Stomach (tissue), 19 donors: ENCODE measurements at places on chromosomes 12 and 14.

GRCh38 chr12:102069707-102070106, 7.9 kb upstream of the WASHC3 start:
- no peak for DNase-seq

GRCh38 chr14:59103396-59103795, 85.1 kb upstream of the DAAM1 start:
- DNase-seq, result no peak

DNA sequence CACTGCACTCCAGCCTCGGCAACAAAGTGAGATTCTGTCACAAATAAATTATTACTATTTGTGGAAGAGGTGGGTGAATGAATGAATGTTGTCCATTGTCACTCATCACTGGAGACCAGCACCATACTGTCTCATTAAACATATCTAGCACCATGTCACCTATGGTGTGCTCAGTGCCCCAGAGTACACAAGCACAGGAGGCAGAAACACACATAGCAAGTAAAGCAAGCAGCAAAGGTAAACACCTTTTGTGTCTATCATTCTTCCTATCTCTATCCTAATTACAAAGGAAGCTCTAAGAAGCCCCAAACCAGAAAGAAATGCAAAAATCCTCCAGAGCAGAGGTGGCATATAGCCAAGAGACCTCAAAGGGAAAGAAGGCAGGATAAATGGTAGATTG, 9.2 kb downstream of the ERO1A start:
- DNase-seq, result no peak

GRCh38 chr12:13950502-13950901, 30.9 kb downstream of the GRIN2B start:
- no peak for DNase-seq

- no peak for DNase-seq
Observed at GRCh38 chr12:124684971-124685688, 117.7 kb upstream of the NCOR2 start.

DNA sequence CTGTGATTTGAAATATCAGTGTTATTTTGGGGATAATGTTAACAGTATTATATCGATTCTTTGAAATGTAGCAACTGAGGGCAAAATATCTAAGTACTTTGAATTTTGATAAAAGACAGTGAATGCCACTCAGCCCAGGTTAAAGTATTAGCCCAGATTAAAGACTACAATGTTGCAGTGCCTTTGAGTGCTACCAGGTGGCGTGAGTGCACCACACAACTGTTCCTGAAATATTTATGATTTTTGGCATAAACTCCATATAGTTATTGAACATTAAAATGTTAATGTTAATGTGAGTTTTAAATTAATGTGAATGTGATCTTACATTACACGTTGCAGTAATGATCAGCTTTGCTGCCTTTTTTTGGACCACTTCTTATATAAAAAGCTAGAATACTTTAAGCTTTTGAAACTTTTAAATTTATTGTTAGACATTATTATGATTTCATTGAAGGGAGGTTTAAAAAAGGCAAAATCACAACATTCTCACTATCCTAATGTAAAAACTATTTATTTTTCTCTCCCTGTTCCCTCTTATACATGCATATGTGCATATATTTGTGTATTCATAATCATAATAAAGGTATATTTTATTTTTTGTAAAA, 22.5 kb downstream of the MRPS35 start:
- no peak for DNase-seq
